ENCODE measurements at places on chromosomes 16 and 17.

GRCh38 chr17:33140413-33141099, 148.9 kb downstream of the SPACA3 start:
- DNase-seq: no peak

DNA sequence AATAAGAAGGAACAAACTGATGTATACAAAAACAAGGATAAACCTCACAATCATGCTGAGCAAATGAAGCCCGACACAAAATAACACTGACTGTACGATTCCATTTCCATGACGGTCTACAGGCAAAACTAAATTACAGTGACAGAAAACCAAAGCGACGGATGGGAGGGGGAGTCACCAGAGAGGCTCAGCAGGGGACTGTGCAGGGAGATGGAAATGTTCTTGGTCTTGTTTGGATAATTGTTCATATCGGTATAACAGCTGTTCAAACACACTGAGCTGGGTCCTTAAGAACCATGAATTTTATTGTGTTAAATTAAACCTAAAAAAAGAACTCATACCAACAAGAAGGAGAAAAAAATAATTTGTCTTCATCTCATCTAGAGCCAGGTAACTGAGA, 97.8 kb downstream of the NXN start:
- no peak for DNase-seq

DNA sequence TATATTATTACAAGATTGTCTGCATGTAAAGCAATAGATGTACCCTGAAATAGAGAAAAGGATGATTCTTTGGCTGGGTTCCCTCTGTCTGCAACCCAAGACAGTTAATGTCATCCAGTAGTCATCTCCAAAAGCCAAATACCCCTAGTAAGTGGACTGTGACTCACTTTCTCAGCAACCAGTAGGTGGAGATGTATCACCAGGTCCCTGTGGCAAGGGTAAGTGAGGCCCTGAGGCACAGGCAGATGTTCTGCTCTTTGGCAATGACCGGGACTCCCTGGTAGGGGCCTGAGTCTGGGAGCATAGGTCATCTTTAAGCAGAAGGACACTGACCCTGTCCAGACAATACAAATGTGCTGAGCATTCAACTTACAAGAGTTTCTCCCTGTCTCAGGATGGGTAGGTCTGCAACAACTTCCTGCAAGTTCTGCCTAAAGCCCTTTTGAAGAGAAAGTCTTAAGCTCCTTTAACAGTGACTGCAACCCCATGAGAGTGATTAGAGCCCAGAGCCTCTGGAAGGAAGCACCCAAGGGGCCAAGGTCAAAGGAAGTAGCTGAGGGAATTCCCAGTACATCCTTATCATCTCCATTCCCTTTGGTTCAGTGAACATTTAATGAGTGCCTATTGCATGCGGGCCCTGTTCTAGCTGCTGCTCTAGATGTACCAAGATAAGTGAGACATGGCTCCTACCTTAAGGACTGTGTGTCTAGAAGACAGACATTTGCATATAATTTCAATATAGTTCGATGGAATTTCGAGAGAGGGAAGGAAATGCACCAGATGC, 31.9 kb downstream of the PMP22 start:
- no peak for DNase-seq

- no peak for DNase-seq
Measured at GRCh38 chr17:43676471-43676870, 14.7 kb upstream of the MEOX1 start.

- DNase-seq: no peak
Measured at GRCh38 chr17:11296994-11297393, 56.0 kb downstream of the SHISA6 start.

DNA sequence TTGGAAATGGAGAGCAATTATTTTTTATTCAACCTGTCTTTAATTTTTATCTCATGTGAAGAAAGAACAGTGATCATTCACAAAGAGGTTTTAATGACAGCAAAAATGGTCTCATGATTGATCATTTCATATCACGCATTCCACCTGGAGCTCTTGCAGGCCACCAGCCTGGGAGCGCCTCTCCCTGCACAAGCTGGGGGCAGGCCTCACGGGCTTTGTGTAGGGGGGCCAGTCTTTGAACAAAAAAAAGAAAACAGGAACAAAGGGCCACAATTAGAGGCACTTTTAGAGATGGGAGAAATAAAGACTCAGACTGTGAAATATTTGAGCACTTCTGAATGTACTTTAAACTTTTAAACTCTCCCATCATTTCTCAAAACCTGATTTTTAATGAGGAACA, 232.9 kb downstream of the CHD9NB start:
- no peak for DNase-seq

- no peak for DNase-seq
Measured at GRCh38 chr17:81453712-81454111, 58.5 kb downstream of the BAHCC1 start.

All from NCI-H460 (cell line).